ENCODE measurements at places on chromosomes 5 and 9. TPM values are rescaled to one million over a fixed set of nuclear protein-coding genes. Genes with fewer than 3 reads are reported as not detected.

DNA sequence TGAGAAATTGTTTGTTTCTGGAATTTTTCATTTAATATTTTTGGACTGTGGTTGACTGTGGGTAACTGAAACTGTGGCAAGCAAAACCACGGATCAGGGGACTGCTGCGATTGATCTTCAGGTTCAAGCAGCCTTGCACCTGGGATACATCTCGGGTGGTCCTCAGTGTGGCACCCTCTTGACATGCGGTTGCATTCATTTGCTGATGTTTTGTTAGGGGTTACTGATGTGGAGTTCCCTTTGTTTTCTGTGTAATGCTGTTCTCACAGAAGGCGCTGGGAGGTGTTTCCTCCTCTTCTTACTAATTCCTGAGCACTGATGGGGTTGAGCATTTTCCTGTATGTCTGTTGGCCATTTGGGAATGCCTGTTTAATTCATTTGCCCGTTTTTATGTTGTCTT is 60.4 kb downstream of the EHMT1 start:
- DNase-seq: no peak

DNA sequence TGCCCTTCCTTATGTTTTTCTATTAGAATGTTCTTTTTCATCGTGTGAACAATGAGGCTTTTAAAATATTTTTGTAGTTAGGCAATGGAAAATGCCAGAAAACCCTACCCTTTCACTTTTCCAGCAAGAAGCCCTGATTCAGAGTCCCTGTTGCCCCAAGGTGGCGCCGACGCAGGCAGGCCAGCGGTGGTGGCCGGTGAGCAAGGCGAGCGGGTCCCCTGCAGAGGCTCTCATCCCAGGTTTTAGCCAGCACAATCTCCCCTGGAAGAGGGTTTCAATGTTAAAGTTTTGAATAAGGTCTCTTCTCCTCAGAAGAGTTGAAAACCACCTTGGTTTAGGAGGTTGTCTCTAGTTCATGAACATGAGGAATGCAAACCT is 40.8 kb upstream of the CKMT2 start:
- no peak for DNase-seq

GRCh38 chr9:129336601-129337331 is 158.7 kb upstream of the IER5L start:
- DNase-seq: no peak

DNA sequence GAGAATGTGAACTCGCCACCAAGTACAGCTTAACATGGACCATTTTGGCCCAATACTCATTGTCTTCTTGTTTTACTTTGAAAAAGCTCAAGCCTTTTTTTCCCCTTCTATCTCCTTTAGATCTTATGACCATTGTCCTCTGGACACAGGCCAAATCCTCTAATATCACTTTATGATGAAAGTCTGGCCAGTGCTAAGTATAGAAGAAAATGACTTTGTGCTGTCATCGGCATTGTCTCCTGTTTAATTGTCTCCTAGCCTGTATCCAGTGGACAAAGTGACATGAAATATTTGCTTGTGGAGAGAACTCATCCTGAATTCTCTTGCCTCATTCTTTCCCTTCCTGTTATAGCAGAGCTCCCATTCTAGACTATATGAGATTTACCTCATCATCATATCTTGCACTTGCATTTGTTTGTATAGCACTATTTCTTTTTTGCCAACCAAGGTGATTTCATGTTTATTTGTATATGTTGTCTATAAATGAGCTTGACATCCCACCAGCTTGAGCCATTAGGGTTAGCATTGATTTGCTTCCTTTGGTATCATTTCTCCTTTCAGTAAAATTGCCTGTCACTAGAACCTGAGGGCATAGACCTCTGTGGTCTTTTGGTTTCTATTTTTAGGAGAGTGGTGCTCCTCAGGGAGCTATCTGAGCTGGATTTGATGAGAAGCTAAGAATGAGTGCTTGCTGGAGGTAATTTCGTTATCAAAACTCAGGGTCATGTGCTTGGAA is 18.8 kb upstream of the TNFAIP8 start:
- DNase-seq: no peak

DNA sequence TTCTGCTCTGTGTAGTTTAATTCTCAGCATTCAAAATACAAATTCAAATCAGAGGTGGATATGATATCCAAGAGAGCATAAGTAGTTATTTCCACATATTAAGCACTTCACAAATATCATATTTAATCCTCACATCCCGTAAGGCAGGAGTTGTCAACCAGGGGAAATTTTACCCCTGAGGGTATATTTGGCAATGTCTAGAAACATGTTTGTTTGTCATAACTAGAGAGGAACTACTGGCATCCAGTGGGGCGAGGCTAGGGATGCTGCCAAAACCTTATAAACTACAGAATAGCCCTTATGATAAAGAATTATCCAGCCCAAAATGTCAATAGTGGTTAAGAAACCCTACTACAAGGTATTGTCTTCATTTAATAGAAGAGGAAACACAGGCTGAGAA is 619.4 kb downstream of the SLCO4C1 start:
- no peak for DNase-seq

GRCh38 chr9:107644733-107645463 is 155.3 kb upstream of the KLF4 start:
- no peak for DNase-seq

GRCh38 chr9:116594547-116594946 is 92.6 kb upstream of the TRIM32 start:
- no peak for DNase-seq

DNA sequence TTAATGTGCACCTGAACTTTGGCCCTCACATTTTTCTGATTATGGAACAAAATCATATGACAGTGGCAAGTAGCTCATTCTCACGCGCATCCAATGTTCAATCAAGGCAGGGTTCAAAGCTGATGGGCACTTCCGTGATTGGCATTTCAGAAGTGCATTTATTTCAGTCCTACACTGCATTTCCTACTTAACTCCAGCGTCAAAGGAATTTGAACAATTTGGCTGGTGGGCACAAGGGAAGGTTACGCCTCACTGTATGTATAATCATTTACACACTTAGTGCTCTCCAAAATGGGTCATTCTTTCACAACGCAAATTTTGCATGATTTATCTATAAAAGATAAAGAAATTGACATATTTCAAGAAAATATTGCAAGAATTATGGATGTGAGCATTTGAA is 167.9 kb upstream of the VLDLR start:
- DNase-seq: no peak

The RASGRF2 gene
- polyA plus RNA-seq: 2.1 TPM

The ZNF618 gene
- polyA plus RNA-seq: 42.8 TPM

The CDC20B gene
- 0.40 TPM for polyA plus RNA-seq

The FOXD4L3 gene
- polyA plus RNA-seq: not detected

The GABRG2 gene
- 0.06 TPM for polyA plus RNA-seq

The PCDHGB4 gene
- 6.5 TPM for polyA plus RNA-seq

The CTXN3 gene
- polyA plus RNA-seq: not detected

The PDE8B gene
- polyA plus RNA-seq: 7.8 TPM

The LRRC14B gene
- polyA plus RNA-seq: not detected

The CA9 gene
- 0.93 TPM for polyA plus RNA-seq

The NFX1 gene
- 30.5 TPM for polyA plus RNA-seq

All from renal cortex interstitium (tissue), 15 donors.